ENCODE measurements at places on chromosomes 5 and 9.

DNA sequence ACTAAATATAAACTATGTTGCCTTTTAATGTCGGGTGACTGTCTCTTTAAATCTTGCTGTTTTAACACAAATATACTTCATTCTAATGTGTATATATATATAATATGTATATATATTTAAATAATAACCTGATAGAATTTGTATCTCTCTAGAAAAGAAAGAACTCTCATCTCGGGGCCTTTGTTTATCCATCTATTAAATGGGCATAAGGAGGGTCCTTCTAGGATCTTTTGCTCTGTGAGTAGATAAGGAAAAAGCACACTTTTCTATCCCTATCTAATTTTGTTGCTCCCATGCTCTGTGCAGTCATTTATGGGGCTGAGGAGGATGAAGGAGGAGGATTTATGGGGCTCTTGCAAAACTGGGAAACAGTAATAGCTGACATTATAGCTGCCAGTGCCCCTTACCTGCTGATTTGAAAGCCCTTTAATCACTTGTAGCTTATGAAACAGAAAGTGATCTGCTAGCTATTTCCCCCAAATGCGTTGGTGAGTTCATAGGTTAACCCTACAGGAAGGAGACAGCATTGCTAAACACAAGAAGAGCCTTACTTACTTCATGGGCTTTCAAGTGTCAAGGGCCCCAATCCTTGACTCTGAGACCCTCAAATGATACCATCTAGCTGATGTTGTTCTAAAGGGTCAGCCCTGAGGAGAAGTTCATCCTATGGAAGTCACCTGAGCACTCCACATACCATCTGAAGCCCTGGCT, 5.8 kb upstream of the PPARGC1B start:
- no peak for DNase-seq

DNA sequence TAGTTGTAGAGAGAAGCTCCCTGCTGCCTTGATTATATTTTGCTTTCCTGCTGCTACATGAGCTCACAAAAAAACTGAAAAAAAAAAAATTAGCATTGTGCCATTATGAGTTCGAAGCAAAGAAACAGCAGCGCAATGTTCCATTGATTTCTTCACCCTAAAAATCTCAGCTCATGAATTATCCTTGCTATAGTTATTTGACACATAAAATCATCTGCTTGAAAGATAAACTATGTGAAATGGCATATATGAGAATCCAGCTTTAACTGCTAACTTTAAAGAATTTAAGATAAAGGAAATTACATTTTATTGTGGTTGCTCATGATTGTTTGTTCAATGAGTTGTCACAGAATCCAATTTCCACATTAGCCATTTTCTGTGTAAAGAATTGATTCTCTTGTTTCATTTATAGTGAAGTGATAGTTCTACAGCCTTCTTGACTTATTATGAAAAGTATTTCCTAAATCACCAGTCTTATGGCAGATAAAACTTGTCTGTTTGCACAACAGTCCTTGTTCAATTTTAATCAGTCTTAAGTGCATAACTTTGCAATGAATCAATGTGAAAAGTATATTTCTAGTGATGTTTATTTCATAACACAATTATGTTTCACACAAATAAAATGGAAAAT, 1275.0 kb upstream of the CDH9 start:
- DNase-seq = no peak

GRCh38 chr5:14954616-14955343, 83.2 kb upstream of the ANKH start:
- DNase-seq = no peak

DNA sequence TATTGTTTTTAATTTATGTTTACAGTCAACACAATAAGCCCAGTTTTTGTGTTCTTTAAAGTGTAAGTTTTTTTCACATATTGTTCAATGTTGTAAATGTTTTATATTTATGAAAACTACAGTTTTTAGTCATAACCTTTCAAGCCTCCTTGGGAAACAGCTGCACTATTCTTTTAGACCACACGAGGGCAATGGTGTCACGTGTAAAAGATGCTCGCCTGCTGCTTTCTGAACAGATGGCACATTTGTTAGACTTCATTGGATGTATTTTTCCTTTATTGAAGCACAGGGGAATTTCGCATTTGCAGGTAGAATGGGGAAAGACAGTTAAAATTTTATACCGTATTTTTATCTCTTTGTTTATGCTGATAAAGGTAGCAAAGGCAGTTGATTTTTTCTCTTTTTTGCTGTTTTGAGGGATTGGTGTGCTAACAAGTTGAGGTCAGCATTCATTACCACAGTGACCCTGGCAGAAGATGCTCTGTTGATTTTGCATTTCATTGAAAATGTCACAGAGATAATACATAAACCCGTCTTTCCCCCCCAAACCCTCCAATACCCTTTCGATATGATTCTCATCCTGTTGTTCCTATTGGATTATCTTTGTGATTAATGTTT, 59.0 kb downstream of the MAT2B start:
- peak; percentile 25 for DNase-seq

DNA sequence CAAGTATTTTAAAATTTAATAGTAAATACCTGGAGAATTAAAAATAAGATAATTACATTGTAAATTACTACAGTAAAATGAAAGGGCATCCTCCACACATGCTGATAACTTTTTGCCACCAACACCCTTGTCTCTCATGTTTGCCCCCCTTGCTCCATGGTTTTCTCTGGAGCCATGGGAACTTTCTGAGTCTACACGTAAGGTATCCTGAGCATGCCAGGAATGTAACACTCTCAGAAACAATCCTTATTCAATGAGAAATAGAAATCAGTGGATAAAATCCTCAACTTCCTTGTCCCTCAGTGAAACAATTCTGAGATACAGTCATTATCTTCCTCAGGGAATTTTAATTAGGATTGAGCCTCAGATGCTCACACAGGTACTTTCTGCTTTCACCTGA, 108.9 kb downstream of the IZUMO3 start:
- DNase-seq = no peak

- DNase-seq = no peak
These were observed 96.2 kb downstream of the OSTF1 start for GRCh38 chr9:75184471-75184870.

- DNase-seq = no peak
These were observed 22.8 kb upstream of the TNFAIP8 start for GRCh38 chr5:119332978-119333401.

DNA sequence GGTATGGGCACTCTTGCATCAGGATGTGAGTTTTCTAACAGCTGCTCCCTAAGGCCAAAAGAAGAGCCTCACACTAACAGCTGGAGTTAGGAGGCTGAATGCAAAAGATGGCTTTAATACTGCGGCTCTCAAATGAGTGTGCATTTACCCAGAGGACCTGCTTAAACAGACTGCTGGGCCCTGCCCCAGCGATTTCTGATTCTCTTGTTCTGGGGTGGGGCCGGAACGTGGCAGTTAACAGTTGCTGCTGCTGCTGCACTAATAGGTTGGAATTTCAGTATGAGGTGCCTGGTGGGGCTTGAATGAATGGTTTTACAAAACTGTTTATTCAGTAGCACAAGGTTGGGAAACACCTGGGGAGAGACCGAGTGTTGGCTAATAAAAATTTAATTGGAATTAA, 26.1 kb downstream of the HMGCR start:
- no peak for DNase-seq

DNA sequence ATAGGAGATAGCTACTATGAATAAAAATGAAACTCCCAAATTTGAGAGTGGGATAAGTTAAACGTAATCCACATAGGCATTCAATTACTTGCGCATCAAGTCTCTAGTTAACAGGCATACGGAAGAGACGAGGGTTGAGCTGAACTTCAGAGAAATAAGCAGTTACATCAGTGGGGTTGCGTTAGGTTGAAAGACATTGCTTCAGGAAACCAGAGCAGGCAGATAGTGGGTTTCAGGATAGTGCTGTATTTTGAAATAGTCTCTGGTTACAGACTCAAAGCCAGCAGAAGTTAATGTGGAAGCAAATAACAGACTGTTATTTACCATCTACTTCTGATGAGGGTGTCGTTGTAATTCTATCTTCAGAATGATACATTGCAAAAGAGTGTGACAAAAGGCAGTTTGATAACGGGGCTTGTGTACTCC, 533.4 kb downstream of the PDE4D start:
- no peak for DNase-seq

- DNase-seq = no peak
These were observed 36.0 kb downstream of the PRDM6 start for GRCh38 chr5:123124859-123125595.

DNA sequence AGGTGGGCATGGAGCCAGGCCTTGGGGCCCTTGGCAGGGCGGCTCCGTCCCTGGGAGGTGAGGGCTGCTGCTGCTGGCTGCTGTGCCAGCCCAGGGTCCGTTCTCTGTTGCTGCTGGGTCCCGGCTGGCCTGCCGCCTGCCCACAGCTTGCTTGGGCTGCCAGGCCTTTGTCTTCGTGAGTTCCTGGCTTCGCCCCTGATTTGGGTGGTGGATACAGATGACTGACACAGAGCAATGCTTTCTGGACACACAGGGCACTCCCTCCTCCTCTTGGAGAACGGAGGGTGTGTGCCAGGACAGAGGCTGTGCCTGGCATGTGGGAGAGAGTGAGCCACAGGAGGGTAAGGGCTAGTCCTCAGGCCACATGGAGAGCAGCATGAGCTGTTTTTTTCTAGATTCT, 166.1 kb downstream of the MACROH2A1 start:
- no peak for DNase-seq

DNA sequence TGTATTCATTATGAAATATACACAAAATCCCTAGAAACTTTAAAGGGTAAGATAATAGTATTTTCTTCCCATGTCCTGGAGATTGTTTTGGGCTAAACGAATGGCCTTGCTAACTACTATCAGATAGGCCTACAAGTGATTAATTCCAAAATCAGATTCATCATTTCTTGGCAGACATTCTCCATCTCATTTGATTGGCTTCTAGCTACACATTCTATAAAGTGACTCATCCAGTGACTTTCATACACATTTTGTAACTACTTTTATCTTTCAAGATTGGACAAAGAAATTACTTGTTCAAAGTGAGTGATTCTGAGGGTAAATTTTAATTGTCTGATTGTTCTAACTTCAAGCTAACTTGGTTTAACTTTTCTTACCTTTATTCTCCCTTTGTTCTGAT, 93.3 kb downstream of the RAPGEF6 start:
- DNase-seq = no peak

- DNase-seq = no peak
These were observed 146.8 kb downstream of the SIL1 start for GRCh38 chr5:139051392-139051791.

- DNase-seq = no peak
These were observed 41.5 kb upstream of the STARD4 start for GRCh38 chr5:111553868-111554267.

- no peak for DNase-seq
These were observed 56.7 kb upstream of the FOXB2 start for GRCh38 chr9:76962732-76963131.

DNA sequence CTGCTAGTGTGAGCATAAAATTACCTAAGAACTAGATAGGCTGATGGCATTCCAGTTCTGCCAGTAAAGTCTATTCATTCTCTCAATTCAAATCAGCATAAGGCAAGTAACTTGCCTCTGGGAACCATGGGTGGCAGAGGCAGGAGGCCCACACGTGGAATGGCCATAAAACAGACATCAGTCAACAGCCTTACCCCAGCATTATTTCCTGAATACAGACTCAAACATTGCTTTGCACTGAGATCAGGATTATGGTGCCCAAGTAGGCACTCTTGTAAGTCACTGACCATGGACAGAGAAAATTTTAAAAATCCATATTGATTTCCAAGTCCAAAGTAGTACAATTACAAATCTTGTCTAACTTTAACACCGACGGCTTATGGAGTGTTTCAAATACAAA, 157.7 kb downstream of the NR2F1-AS1 start:
- no peak for DNase-seq

- DNase-seq = no peak
These were observed 122.9 kb downstream of the NXNL2 start for GRCh38 chr9:88657893-88658292.

GRCh38 chr9:91886414-91887076, 63.5 kb downstream of the ROR2 start:
- DNase-seq = no peak

- DNase-seq = no peak
These were observed 40.3 kb downstream of the SERINC5 start for GRCh38 chr5:80215523-80215922.

DNA sequence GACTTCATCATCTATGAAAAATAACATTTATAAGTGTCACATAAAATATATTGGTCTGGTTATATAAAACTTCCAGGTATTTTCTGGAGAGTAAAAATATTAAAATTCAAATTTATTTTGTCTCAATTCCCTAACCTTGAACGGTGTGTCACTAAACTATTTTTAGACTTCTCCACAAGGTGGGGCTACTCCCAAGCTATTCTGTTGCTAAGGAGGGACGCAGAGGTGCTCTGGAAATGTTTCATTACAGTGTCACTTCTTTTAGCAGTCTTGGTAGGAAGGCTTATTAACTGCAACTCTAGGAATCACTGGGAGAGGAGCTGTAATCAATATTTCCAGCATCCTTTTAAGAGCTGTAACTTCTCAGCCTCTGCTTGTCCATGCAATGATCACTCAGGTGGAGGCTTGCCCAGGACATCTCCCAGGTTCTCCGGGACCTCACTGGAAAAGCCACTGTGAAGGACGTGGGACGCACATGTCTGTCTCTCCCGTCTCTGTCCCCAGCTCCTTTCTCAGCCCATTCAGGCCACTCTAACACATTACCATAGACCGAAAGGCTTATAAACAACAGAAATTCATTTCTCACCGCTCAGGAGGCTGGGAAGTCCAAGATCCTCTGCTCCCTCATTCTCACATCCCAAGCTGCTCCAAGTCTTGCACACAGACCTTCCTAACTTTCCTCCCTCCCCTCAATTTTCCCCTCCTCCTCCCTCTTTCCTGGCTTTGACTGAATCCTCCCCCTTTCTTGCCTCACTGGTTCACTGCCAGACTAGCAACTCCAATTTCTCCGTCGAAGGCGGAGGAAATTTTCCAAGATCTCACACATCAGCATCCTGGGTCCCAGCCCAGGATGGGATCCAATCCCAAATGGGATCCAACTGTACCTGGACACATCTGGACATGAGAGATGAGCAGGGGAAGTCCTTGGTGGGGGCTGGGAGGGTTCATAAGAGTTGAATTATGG, 32.7 kb upstream of the DNAH5 start:
- DNase-seq = no peak

DNA sequence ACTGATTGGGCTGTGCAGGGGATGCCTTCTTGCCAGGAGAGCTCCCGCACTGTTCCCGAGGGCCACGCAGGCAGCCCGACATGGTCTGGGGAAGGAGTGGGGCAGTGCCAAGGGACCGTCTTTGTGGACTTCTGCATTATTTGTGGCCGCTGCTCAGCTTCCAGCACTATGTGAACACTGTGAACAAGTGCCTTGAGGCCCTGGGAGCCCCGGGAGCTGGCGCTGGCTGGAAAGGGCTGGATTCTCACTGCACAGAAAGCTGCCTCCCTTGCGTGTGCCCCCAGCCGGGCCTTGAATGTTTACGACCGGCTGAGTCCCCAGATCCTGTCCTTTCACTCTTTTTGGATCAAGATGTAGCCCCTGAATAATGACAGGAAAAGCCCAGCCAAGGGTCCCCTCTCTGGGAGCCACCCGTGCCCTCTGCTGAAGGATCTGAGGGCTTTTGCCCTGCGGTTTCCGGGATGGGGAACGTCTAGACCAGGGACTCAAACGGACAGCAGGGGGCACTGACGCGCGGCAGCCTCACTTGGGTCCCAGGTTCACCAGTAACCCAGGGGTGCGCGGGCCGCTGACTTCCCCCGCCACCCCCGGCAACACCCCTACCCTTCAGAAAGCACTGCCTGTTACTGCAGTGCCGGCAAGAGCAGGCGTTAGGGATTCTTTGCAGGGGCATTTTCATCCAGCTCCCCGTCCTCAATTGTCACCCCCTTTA, 98.9 kb upstream of the FCN2 start:
- DNase-seq = no peak

Data from stimulated activated CD8-positive, alpha-beta memory T cell treated with anti-CD3 and anti-CD28 coated beads, Interleukin-4, amount 100 ng/mL, for 4 hours (primary cell).